ENCODE measurements at places on chromosomes 13 and 19. TPM values are rescaled to one million over a fixed set of nuclear protein-coding genes. Genes with fewer than 3 reads are reported as not detected.

- peaks cover 16% of the 10 kb centered on the region for H3K36me3 ChIP-seq
- H3K4me3 ChIP-seq = no peak overlapping the region
- no peak overlapping the region for H3K27ac ChIP-seq
These were observed 17.8 kb downstream of the BIVM start for GRCh38 chr13:102816708-102817107.

Gene ZNF85
- total RNA-seq = 0.96 TPM

- H3K36me3 ChIP-seq = no peaks in the 10 kb centered on the region
- H3K27ac ChIP-seq = no peak overlapping the region
- DNase-seq = no peak
- H3K4me3 ChIP-seq = no peak overlapping the region
These were observed 588.3 kb upstream of the SLITRK1 start for GRCh38 chr13:84470528-84470927.

DNA sequence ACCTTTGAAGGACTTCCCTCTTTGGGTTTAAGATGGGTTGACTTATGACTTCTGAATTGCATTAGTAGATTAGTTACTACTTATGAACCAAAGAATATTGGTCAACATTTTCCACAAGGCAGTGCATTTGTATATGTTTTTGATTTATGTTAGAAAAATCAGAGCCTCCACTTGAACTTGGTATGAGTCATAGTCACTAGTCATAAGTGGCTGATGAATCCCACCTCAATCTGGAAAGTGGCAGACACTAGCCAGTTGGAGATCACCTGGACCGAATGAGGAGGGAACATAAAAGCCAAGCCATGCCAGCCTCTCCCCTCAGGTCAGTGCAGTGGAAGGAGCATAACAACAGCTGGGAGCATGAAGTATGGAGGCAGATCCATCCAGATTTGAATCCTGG, 39.3 kb upstream of the SPART start:
- H3K4me1 ChIP-seq = no peaks in the 10 kb centered on the region
- DNase-seq = no peak
- H3K36me3 ChIP-seq = no peaks in the 10 kb centered on the region
- no peak overlapping the region for H3K27ac ChIP-seq

Gene SHISA2
- not detected for total RNA-seq

DNA sequence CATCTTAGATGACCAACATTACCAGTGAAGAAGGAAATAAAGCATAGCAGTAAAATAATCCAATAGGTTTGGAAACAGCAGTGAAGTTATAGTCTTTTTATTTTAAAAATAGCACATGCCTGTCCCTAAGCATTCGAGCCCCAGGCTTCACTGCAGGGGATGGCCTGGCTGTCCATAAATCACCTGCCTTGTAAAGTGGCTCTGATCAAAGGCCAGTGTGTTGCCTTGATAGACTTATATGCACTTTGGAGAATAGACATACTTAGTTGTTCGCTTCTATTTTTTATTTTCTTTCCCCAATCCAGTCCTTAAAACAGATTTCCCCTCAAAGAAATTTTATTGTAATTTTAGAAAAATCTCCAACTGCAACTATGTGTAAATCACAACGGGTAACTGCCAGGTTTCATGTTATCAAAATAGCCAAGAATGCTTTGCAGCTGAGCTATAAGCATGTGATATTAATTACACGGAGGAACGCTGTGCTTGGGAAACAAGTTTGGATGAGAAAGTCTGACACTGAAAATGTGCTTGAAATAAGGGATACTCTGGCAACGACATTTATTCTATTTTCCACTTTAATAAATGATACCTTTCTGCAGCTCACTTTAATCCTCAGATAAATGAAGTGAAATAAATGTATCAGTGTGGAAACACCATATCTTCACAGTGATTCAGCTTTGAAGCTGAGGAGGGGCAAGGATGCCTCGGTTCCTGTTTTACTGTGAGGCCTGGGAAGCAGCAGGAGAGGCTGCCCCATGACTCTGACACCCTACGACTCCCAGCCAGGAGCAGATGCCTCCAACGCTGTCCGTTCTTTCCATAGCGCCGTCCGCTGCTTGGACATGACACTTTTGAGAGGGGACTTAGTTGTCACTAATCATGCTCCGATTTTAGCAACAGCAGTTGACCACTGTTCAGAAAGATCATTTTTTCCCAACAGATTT, 5.5 kb upstream of the METTL21C start:
- no peaks in the 10 kb centered on the region for H3K4me1 ChIP-seq
- H3K27ac ChIP-seq = no peak overlapping the region
- DNase-seq = no peak
- H3K27me3 ChIP-seq = no peaks in the 10 kb centered on the region
- no peaks in the 10 kb centered on the region for H3K36me3 ChIP-seq
- no peak overlapping the region for H3K4me3 ChIP-seq

Gene PSG7
- total RNA-seq = not detected
